ENCODE measurements at places on chromosomes 5 and 9.

- no peak for DNase-seq
Measured at GRCh38 chr5:157571357-157571827, 4.2 kb downstream of the ADAM19 start.

DNA sequence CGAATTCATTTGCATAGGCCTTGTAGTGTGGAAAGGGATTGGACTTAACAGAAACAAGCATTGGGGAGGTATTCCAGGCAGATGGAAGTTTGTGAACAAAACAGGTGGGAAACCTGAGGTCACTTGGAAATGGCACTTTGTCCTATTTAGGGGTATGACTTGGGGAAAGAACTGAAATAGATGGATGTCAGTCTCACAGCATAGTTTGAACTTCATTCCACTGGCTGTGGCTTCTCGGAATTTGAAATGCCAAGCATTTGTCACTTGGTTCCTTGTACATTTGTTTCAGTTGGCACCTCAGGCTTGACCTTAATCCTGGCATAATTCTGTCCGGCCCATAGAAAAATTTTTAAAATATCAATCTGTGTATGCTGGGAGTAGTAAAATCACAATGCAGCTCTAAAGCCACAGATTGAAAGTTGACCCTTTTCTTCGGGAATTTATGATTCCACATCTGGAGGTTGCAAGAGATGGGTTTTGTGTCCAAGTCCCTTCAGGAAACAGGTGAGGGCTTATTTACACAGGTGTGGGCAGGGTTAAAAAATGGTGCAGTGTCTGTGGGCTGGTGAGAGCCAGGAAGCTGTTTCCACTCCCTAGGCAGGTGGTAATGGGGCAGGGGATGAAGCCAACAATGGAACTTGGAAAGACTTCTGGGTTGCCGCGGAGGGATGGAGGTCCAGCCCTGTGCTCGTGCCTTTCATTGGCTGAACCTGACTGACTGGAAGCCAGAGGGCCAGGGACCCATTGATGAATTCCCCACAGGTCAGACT, 39.2 kb upstream of the PDE8B start:
- no peak for DNase-seq

- DNase-seq: no peak
Measured at GRCh38 chr5:156481741-156482140, 154.8 kb downstream of the SGCD start.

GRCh38 chr9:6055216-6055615, 39.8 kb upstream of the RANBP6 start:
- peak; percentile 11 for DNase-seq

DNA sequence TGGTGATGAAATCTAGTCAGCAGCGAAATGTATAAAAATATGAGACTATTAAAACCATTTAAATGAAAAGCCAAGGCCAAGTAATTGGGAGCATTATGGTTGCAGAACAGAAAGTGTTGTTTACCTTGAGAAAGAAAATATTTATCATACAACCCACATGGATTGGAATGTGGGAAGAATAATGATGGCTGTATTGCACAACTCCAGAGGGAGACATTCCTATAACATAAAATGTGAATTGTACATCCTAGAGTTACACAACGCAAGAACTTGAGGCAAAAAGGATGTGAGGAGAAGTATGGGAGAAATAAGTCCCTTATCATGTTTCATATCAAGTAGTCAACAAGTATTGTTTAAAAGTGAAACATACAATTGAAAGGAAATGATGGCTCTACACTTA, 1014.0 kb upstream of the SEMA6A start:
- DNase-seq: no peak

DNA sequence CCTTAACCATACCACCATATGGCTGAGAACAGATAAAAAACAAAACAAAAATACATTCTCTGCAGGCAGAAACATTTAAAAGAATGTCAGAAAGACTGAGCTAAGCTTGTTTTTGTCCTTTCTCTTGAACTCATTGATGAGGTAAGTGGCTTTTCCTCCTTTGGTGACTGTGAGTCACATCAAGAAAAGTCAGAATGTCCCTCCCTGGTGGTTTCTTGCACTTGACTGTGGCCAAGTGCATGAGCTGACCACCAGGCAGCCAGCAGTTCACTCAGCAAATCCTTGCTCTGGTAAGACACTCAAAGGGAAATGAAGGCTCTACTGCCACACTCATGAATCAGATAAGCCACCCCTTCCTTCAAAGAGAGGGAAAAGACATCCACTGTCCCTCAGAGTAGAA, 970.9 kb downstream of the TAF11L14 start:
- no peak for DNase-seq

GRCh38 chr9:135253305-135254004, 166.0 kb downstream of the OLFM1 start:
- no peak for DNase-seq

DNA sequence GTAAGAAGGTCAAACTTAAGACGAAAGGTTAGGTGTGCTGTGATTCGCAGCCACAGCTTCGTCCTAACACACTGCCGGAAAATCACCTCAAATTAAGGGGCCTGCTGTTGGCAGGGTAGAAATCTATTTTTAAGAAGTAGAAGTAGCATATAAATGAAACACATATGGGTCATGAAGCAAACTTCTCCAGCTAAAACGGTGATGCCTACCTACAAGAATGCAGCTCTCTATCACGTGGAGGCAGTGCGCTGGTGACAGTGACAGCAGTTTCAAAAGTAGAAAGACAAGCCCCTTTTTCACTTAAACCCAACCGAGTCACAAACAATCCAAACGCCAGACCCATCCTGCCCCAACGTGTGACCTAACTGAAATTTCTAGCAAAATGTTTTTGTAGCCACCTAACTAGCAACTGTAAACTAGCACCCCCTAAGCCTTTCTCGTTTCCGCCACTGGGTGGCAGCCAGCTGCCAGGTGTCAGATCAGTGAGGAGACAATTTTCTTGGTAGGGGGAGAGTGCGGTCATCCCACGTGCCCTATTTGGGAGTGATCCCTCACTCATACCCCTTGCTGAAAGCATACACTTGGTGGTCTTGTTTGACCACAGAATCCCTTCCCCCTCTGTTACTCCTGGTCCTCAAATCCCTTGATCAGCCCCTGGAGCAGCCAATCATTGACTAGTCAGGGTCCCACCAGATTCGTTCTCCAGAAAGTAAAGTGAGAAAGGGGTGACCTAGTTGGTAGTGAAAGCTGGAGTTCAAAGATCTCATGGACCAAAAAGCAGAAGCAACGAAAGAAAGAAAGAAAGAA, 71.8 kb upstream of the MAMDC2 start:
- peak; percentile 38 for DNase-seq

GRCh38 chr5:162990856-162991497, 446.4 kb upstream of the CCNG1 start:
- DNase-seq: no peak

DNA sequence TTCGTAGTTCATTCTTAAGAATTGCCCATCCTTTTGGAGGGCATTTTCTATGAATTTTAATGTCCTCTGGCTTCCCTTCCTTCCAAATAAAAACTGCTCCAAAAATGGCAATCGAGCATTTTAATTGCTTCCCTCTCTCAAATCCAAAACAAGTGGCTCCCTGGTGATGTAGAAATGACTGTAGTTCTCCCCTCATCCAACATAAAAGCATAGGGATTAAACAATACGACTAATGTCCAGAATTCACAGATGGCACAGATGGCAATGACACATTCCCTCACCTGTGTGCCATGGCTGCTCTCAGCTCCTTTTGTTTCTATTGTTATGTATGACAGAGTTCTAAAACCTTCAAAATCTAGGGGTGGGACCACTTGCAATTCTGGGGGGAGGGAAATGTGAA, 417.3 kb downstream of the RAB3C start:
- DNase-seq: no peak

GRCh38 chr5:160088805-160089204, 30.4 kb downstream of the PWWP2A start:
- no peak for DNase-seq

GRCh38 chr9:121198512-121199042, 3.1 kb downstream of the RAB14 start:
- DNase-seq: no peak

- no peak for DNase-seq
Measured at GRCh38 chr9:27367921-27368315, 71.0 kb upstream of the EQTN start.

GRCh38 chr9:125549465-125549871, 157.5 kb downstream of the MAPKAP1 start:
- DNase-seq: no peak

- DNase-seq: no peak
Measured at GRCh38 chr9:136016572-136017288, 55.6 kb upstream of the UBAC1 start.
